ENCODE measurements at places on chromosomes 3 and 15.

DNA sequence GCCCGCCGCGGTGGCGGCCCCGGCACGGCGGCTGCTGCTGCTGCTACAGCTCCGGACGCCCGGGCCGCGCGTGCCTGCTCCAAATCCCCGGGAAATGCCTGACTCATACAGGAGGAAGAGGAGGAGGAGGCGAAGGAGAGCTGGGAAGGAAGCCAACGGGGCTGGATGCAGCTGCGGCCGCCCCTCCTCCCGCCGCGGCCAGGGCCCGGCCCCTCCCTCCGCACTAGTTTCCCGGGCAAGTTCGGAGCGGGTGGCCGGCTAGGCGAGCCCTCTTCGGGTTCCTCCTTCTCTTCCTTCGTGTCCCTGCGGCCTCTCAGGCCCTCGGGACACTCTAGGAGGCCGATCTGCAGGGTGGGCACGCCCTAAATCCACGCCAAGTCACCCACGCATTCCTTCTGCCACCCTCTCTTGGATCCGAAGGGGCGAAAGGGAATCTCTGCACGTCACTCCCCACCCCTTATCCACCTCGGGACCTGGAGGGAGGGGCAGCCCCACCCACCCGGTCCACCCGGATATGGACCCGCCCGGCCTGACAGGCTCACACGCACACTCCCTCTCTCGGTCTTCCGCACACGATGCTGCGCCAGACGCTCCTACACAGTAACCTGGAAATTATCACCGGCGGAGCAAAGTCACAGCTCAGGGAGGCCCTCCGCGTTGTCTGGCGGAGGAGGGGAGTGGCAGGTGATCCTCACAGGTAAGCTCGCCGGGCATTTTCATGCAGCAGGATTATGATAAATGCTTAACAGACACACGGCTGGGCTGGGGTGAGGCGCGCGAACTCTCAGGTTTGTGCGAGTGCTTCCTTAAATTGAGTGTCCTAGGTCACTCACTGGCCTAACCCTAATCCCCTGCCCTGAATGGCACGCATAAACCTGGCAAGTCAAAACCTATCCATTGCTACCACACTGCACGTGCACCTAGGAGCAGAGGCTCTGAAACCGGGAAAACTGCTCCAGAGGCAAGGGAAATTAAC is at the start of the genes OSBPL10 and ZNF860:
Gene OSBPL10, minus strand, starts transcription at position 57 of the 976 bp plus-strand sequence. CDS start 83 bp downstream, outside the sequence.
Gene ZNF860, plus strand, starts transcription at position 545 of the 976 bp plus-strand sequence. CDS start 7,330 bp downstream, outside the sequence.
- no peak for DNase-seq

GRCh38 chr3:48548729-48549705 is 7.6 kb downstream of the PFKFB4 start:
- peak; percentile 68 for DNase-seq

GRCh38 chr15:69104050-69104750 is 56.2 kb upstream of the GLCE start:
- no peak for DNase-seq

DNA sequence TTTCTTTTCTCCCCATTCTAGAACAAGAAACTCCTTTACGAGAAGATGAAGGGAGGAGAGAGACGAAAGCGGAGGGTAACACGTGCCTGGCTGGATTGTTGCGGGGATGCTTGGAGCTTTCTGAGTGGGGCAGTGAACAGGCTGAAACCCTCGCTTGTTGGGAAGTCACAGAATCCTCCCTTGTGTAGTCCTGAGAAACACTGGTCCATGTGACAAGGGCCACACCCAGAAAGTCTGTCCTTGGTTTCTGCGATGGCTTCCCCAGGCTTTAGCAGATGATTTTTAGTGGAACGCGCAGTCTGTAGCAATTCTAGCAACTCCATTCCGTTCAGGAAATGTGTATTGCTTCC is 26.1 kb upstream of the GREM1 start:
- no peak for DNase-seq

DNA sequence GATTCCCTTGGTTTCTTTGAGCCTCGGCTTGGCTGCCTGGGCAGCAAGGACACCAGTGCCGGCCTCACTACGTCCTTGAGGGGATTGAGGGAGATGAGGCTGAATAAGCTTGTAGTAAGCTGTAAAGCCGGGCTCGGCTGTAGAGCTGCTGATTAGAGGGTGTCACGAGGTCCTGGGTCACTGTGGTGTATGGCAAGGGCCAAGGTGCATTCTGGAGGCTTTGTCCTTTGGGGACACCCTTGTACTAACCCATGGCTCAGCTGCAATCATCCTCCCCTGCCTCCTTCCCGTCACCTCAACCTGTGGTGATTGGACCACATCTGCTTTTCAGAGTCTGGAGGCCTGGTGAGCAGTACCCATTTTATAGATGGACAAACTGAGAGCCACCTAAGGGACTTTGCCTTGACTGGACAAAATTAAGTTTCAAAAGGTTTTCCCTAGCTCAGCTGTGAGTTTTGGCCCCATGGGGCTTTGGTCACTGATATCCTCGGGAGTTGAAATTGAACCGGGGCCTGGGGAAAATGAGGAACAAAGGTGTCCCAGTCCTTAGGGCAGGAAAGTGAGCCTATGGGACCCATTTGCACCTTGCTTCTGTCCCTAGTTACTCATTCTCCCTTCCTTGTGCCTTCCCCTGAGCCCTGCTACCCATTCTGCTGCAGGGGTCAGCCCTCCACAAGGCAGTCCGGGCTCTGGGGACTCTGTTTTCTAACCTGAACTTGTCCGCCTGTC is 2.4 kb downstream of the SLC6A6 start:
- no peak for DNase-seq

GRCh38 chr3:73546961-73547360 is 77.8 kb downstream of the PDZRN3 start:
- no peak for DNase-seq
